B cell (primary cell): ENCODE measurements at places on chromosomes 2 and 18.

DNA sequence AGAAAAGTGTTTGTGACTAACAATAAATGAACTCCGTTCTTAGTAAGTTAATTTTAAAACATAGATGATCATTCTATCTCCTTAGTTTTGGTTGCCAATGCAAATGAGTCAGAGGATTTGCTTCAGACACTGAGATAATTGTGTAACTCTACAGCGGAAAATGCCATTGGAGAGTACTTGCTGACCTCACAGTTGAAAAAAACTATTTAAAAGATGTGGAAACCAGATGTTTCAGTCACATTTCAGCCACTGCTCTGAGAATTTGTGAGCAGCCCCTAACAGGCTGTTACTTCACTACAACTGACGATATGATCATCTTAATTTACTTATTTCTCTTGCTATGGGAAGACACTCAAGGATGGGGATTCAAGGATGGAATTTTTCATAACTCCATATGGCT lies at the start of gene TNFAIP6:
TNFAIP6 (plus strand) TSS at position 234 of the 400 bp plus-strand sequence; CDS start at position 309, 75 bp downstream.
- no peak for DNase-seq

DNA sequence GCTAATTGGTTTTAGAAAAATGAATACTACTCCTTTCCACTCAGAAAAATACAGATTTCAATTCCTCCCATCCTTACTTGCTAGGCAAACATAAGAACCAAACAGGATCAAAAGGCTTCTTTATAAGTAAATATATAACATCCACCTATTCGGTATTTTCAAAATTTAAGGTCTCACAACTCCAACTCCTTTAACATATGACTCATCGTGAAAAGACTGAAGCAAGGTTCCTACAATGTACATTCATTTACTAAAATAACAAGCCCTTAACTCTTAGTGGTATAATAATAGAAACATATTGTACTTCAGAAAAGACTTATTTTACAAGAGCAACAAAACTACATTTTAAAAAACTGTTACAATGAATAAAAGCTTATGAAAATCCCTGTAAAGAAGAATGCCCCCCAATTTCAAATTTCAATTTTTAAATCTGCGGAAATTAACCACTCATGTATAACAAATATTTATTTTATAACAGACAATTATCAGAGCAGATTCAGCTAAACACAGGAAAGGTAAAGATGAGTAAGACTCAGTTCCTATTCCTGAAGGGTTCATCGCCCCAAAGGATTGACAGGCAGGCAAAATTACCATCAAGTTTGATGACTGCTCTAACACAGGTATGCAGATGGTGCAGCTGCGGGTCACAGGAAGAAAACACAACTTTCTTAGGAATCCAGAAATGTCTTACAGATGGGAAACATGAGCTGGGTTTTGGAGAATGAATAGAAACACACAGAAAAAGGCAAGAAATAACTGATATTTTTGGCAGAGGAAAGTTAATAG lies 96.4 kb downstream of the COBLL1 start:
- no peak for DNase-seq

- no peak for DNase-seq
Observed at GRCh38 chr18:34707670-34708069, 2.4 kb upstream of the DTNA start.

DNA sequence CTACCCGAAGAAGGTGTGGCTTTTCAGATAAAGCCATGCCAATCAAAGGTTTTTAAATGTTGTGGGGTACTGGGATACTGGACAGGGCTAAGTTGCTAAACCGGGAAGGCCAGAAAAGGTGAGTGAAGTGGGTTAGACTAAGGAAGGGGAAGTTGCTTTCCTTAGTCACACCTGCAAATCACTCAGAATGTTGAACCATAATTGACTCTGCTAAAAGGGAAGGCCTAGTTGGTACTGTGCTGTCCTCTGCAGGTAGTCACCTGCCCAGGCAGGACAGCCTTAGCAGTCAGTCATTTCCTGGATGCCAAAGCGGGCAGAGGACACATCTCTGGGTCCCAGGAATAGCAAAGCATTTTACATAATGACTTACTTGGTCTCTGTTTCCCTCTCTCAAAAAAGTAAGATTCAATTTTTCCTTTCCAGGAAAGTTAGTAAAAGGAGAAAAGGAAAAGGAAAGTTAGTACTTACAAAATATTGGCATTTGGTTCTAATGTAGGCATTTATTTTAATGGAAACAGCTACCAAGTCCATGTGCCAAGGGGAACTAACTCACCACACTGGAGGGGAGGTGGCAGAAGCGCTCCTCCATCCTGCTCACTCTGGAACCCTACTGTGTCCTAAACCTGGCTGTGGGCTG lies 60.3 kb downstream of the RFTN2 start:
- no peak for DNase-seq

- peak; percentile 8 for DNase-seq
Observed at GRCh38 chr18:36942264-36942663, 113.3 kb downstream of the KIAA1328 start.

DNA sequence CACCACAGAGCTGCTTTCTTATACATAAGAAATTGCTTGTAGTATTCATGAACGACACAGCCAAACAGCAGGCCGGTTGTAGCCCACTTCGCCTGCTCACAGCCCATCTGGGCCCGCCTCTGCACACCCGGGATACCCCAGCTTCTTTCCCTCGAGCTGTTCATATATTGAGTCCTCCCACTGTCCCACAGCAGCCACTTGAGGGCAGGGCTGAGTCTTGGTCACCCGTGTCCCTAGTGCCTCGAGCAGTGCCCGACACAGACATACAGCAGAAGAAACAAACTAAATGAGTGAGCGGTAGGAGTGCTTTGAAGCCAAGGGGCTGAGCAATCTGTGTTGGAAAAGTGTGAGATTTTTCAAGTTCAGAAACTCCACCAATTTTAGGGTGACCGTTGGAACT lies 251.4 kb downstream of the KLHL29 start:
- DNase-seq, result no peak

- DNase-seq, result no peak
Observed at GRCh38 chr2:16632598-16632997, 33.0 kb downstream of the CYRIA start.

GRCh38 chr2:68673631-68674030 lies 30.3 kb downstream of the PROKR1 start:
- DNase-seq, result no peak

- DNase-seq, result peak; percentile 36
Observed at GRCh38 chr18:59272891-59273758, at the start of gene RAX. TSS of gene RAX (minus strand) at chr18:59273454. CDS start at chr18:59273206, 248 bp downstream.

DNA sequence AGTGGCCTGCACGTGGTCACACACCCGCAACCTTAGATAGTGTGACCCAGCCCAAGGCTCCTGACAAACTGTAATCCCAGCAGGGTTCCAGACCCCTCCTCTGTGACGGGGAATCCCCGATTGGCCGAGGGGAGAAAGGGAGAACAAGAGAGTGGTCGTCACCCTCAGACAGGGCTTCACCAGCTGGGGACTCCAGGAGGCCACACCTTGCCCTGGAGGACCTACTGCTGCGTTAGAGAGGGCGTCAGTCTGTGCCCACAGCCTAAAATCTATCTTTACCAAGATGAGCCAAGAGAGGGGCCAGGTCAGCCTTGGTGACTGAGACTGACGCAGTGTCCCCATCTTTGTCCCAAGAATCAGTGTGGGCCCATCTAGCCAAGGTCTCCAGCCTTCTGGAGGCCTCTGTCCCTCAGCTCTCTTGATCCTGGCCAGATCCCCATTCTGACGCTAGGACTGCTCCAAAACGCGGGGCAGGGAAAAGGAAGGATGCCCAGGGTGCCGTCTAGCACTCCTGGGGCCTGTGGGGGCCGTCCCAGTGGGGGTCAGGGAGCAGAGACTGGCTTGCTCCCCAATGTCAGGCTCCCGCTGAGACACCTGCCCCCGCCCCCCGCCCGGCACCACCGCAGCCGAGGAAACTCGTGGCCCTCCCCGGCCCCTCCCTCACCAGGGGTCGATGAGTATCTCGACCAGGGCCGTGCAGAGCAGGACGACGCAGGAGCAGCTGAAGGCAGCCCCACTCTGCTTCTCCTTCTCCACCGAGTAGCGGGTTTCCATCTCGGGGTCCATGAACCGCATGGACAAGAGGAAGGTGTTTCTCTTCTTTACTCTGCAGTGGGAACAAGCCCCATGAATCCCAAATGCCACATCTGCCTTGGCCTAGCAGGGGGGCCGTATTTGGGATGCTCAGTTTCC lies 40.9 kb downstream of the CENPO start:
- DNase-seq, result no peak

- DNase-seq, result no peak
Observed at GRCh38 chr2:65706411-65706810, 274.0 kb upstream of the SPRED2 start.

DNA sequence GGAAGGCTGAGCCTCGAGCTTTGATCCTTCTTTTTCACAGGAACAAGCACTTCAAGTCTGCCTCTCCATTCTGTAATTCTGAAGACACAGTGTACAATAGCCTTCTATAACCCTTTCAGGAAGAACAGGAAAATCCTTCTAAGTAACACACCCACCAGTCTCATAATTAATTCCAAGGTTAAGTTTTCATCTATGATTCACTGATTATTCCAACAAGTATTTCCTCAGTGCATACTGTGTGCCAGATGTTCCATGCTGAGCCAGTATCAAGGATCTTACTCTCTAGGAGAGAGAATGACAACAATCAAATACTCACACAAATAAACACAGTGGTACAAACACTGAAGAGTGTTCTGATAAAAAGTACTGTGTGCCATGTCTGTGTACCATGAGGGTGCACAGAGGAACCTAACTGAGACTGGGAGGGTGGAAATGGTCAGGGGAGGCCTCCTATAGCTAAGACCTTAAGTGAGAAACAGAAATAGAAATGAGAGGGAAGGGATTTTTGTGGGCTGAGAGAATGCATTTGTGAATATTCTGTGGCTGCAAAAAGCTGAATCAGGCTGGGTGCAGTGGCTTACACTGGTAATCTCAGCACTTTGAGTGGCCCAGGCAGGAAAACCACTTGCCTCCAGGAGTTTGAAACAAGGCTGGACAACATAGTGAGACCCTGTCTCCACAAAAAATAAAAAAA lies 7.3 kb upstream of the MTLN start:
- DNase-seq, result no peak

DNA sequence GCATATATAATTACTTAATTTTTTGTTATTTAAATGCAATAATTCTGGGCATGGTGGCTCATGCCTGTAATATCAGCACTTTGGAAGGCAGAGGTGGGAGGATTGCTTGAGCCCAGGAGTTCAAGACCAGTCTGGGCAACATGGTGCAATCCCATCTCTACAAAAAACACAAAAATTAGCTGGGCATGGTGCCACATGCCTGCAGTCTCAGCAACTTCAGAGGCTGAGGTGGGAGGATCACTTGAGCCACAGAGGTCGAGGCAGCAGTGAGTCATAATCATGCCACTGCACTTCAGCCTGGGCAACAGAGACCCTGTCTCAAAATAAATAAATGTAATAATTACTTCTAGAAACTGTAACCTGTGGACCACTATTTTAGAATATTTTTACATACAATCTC lies 21.5 kb upstream of the TMEM87B start:
- DNase-seq, result no peak

DNA sequence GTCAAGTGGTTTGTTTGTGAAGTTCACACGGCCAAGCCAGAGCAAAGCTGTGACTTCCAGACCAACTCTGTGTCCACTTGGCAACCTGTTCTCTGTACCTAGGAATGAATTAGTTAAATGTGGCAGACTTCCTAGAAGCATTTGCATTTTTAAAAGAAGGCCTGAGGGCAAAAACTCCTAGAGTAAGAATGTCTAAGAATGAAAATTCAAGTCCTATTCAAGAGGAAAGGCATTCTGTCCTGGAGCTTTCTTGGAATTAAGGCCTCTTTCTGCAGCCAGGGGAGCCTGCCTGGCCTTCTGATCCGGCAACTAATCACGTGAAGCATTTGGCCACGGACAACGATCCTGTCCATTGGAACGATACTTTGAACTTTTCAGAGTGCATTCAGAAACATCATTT lies 155.0 kb downstream of the SETBP1 start:
- no peak for DNase-seq

DNA sequence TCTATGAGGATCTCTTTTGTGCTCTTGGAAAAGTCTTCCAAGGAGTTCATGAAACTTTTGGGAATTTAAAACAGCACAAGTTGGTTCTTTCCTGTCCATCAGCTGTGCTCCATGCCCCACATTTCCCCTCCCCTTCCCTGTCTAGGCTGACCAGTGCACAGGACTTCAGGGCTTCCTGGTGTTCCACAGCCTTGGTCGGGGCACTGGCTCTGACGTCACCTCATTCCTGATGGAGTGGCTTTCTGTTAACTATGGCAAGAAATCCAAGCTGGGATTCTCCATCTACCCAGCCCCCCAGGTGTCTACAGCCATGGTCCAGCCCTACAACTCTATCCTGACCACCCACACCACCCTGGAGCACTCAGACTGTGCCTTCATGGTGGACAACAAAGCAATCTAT lies 8.1 kb upstream of the DNAJB2 start:
- no peak for DNase-seq

- DNase-seq, result no peak
Observed at GRCh38 chr18:48402953-48403352, 6.2 kb downstream of the ZBTB7C start.

- no peak for DNase-seq
Observed at GRCh38 chr2:223734346-223734745, 103.0 kb downstream of the AP1S3 start.

DNA sequence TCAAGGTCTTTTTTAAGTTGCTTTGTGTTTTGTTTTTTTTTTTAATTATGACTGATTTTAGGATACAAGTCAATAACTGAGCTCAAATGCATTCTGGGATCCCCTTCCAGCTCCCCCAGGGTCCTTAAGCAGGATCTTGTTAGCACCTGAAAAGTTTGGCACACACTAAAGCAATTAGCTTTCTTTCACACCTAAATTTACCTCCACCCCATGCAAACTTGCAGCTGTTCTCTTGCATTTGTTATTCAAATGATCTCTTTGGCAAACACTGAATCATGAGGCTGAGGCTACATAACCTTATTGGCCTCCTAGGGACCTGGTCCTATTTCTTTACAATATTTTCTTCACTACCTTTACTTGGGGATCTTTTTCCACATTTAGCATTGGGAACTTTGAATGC lies 2026.1 kb upstream of the CELF4 start:
- DNase-seq, result no peak

- no peak for DNase-seq
Observed at GRCh38 chr2:221461901-221462300, 110.2 kb downstream of the EPHA4 start.

DNA sequence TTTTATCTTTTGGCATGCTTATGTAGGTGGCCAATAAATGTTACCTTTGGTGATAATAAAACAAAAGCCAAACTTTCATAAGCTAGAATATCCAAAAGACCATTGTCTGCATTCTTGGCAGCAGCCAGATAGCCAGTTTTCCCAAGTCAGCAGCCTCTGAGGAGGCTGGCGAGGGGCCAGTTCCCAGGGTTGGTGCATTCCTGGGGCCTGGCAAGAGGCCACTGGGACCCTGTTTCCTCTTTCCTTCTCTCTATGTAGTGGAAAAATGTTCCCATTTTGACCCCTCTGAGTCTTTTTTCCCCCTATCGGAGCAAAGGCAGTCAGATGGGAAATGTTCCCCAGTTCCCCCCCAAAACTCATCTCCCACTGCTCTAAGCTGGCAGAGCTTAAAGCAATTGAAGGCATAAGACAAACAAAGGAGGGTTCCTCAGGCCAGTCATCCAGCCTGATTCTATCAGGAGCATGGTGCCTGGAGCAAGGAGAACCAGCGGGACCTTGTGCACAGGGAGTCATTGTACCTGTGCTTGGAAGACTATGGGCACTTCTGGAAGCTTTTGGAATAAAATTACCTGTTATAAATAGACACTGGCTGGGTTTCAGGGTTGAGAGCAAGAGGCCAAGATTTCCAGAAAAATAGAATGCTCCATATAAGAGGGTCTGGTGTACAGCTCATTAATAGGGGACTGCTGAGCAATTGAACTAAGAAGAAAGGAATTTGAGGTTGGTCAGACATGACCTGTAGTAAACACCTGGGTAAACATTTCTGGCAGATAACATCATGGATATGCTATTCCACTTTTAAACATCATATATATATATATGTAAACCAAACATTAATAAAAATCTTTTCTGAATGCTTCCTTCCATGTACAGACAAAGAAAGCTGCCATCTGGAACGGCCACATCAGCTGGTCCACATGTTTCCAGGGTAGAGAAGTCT lies 63.4 kb downstream of the NCKAP5 start:
- no peak for DNase-seq
